Mucosa of gallbladder (tissue), 1 donor: ENCODE measurements at places on chromosomes 7 and 10. TPM values are rescaled to one million over a fixed set of nuclear protein-coding genes. Genes with fewer than 3 reads are reported as not detected.
A peak's percentile ranks its signal among the peaks of the same experiment; 100 is the strongest.

GRCh38 chr7:195010-195829 lies 2.8 kb downstream of the FAM20C start:
- no peak for DNase-seq

- DNase-seq = no peak
Measured at GRCh38 chr7:82442492-82443035, 1.0 kb downstream of the CACNA2D1 start.

Gene SLC26A3
- total RNA-seq = 856 TPM

GRCh38 chr7:43491984-43492383 lies 90.9 kb upstream of the STK17A start:
- DNase-seq = no peak

Gene ADAM8
- total RNA-seq = 12.7 TPM

DNA sequence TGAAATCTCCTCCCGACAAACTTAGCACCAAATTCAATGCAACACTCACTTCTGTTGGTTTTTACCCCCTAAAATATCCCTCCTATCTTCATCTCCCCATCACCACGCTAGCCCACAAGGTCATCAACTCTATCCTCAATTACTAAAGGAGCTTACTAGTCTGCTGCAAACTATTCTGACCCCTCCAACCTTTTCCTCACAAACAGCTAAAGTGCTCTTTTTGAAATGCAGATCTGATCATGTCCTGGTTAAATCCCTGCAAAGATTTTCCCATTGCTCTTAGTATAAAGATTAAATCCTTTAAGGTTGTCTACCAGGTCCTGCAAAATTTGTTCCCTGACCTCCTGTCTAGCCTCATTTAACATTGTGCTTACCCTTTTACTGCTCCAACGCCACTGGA lies 8.6 kb downstream of the SGCE start:
- no peak for DNase-seq

- DNase-seq = no peak
Measured at GRCh38 chr7:132240262-132240661, 336.0 kb downstream of the PLXNA4 start.

Gene PON2
- 106 TPM for total RNA-seq

DNA sequence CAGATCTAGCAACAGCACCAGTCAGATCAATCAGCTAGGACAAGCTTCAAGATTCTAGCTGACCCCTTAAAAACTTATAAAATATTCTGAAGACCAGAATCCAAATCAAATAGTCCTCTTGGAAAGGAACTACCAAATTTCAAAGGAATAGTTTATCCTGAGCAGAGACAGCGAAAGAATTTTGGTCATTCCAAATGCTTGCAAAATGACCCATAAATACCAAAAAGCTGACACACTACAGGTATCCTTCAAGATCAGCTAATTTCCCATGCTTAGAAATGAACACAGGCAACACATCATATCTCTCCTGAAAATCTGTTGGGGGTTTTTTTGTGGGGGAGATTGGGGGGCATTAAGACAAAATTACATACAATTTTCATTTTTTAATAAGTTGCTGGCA lies 78.8 kb downstream of the PDSS1 start:
- DNase-seq = no peak

Gene MAP3K8
- 17.5 TPM for total RNA-seq

Gene PPP1R9A
- total RNA-seq = 30.5 TPM

GRCh38 chr7:2512713-2513112 lies 6.9 kb upstream of the LFNG start:
- no peak for DNase-seq

DNA sequence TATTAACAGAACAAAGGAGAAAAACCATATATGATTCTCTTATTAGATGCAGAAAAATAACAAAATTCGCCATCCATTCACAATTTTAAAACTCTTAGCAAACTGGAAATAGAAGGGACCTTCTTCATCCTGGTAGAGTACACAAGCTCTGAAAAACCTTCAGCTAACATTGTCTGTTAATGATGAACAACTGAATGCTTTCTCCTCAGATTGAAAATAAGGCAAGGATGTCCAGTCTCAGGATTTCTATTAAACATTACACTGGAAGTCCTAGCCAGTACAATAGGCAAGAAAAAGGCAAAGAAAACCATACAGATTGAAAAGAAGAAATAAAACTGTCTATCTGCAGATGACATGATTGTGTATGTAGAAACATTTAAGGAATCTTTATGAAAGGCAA lies 16.0 kb upstream of the CCNY start:
- DNase-seq = no peak

Gene ERVW-1
- total RNA-seq = not detected

DNA sequence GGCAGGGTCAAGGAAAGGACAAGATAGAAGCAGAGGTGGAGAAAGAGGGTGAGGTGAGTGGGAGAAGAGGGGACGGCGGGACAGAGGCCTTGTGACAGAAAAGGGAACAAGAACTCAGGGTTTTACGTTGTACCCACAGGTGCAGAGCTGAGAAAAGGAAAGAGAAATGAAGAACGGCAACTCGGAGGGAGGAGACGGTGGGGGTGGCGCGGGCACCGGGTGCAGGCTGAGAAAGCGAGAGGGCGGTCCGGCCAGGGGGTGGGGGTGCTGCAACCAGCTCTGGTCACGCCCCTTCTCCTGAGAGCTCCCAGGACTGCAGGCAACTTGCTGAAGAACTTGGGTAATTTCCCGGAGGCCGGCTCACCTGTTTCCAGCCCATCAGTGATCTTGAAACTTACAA lies 65.3 kb downstream of the CARD11 start:
- peak; percentile 74 for DNase-seq

Gene NANOS1
- 0.60 TPM for total RNA-seq

GRCh38 chr7:70446448-70447143 lies 685.3 kb upstream of the GALNT17 start:
- DNase-seq = no peak

DNA sequence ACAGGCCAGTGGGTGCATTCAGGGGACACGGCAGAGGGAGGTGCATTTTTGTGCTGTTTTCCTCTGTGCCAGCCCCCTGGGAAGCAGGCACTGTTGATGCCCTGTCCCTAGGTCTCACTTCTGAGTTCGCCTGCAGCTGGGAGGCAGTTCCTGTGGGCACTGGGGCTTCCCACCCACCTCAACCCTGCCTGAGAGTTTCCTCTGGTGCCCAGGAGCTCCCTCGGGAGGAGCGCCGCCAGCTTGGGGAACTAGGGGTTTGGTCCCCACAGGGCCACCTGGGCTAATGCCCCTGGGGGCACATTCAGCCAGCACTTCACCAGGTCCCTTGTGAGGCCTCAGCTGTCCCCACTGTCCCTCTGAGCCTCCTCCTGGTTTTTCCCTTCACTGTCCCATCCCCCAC lies 178.2 kb upstream of the RHEB start:
- no peak for DNase-seq

DNA sequence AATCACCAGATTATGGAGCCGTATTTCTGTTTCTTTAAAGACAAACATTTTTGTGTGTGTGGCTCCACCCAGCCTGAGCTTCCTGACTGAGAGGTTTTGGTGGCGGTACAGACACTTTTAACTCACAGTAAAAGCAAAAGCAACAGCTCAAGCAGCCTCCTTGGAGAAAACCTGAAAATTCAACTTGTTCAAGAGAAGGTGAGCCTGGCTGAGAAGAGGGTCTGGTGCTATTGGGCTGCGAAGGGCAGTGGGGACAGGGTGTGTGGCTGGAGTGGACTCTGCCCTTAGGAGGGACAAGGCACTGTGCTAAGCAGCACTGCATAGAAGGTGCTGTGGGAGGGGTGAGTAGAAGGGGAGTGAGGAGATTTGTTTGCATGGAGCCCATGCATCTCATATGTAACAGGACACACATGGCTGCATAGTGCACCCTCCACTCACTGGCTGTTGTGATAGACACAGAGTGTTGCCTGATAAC lies at the start of gene GIMAP7:
Gene GIMAP7, plus strand, starts transcription at position 125 of the 475 bp plus-strand sequence. CDS start 5,103 bp downstream, outside the sequence.
- peak; percentile 36 for DNase-seq

DNA sequence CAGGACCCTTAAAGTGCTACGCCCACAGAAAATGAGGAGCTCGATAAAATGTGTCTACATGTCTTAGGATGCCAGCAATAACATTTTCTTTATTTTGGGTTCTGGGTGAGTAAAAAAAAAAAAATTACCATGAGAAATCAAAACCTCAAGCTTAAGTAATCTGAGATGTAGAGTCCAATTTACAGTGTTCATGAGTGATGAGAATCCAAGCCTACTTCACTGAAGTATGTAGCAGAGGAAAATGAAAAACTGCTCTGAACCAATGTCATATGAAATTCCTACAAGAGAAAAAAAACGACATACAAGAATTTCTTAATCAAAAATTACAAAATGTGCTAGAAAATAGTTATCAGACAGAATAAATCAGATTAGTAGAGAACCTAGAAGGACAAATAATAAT lies 274.4 kb downstream of the HTR7 start:
- no peak for DNase-seq

Gene PTPN20
- total RNA-seq = 3.1 TPM

- no peak for DNase-seq
Measured at GRCh38 chr10:49616421-49617101, 2.7 kb downstream of the CHAT start.
